Amniotic epithelial cell (primary cell): ENCODE measurements at places on chromosomes 5 and 9.
A peak's percentile ranks its signal among the peaks of the same experiment; 100 is the strongest.

GRCh38 chr5:22590677-22591268, 262.4 kb downstream of the CDH12 start:
- no peak for DNase-seq

DNA sequence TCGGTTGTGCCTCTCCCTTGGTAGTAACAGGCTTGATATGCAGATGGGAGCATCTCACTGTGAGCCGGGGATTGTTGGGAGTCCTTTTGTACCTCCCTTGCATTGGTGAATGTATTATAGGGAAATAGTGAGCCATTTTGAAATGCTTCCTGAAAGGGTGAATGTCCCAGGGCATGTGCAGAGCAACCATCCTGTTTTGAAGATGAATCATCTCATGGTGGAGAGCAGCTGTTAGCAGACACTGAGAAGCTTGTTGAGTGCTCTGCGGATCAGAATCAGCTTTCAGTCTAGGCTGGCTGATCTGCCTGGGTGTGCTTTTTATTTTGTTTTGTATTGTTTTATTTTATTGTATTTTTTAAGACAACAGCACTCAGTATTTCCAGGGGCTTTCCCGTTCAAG, 29.7 kb downstream of the SLC36A1 start:
- peak; percentile 8 for DNase-seq

DNA sequence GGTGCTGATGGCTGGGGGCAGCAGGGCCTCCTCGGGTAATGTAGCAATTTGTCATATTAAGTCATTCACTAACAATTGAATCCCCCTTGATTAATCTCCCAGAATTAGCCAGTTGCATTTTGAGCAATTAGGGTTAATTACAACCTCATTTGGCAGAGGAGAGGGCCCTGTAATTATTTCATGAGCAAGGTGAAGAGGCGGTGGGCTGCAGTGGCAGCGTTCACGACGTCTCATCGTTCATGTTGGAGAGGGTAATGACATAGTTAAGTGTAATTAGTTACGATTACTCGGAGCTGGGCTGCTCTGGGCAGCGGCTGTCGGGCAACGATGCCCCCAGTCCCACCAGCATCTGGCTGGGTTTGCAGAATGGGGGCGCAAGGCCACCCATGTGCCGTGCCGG, 46.0 kb downstream of the NEK6 start:
- DNase-seq, result no peak

GRCh38 chr9:138096519-138096845, 218.9 kb downstream of the CACNA1B start:
- DNase-seq, result no peak

DNA sequence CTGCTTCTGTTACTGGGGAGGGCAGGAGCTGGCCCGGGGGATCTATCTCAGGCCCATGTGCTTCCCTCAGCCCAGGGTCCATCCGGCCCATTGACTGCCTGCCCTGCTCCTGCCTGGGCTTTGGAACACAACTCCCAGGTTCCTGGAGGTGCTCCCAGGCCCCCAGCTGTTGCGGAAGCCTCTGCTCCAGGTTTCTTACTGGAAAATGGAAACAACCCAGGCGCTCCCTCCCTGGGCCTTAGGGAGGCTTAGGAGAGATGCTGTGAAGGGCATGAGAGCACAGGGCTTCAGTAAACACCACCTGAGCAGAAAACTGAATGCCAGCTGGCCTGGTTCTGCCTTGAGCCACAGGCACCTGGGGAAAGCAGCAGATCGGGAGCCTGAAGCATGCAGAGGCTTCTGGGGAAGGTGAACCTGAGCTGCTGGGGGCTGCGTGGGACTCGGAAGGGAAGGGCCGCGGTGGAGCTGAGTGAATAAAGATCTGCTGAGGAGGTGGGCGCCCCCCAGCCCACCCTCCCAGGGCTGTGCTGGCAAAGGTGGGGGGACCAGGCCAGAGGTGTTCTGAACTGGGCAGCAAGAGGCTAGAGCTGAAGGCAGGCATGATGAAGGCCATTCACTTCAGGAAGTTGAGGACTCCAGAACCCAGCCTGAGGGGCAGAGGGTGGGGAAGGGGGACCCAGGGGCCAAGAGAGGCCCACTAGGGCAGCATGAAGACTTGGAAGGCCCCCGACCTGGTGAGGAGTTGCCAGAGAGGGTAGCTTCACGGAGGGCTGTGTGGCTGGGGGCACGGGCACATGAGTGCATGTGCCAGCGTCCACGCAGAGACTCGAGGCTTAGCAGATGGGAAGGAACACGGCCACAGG, 64.8 kb downstream of the SHB start:
- no peak for DNase-seq

DNA sequence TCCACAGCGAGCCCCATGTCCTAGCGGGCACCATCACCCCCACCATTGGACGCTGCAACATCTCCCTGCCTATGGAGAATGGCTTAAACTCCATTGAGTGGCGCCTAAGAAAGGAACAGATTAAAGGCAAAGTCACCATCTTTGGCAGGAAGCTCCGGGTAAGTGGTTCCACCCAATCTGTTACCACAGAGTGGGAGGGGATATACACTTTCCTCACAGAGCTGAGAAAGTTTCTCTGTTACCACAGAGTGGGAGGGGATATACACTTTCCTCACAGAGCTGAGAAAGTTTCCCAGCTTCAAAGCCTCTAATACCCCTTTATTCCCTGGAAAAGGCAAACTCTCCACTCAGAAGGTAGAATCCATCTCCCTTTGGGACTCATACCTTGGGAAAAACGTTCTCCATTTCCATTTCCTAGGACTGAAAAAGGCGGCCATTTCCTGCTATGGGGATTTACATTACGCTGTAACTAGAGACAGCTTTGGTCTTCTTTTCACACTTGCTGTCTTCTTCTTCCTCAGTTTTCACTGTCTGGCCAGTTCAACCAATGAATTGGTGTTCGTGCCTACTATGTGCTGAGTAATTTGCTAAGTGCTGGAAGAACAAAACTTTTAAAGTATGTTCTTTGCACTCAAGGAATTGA, 63.4 kb upstream of the WWC1 start:
- peak; percentile 83 for DNase-seq

GRCh38 chr5:66143473-66144073, 527 bp upstream of the SREK1 start:
- DNase-seq, result no peak

DNA sequence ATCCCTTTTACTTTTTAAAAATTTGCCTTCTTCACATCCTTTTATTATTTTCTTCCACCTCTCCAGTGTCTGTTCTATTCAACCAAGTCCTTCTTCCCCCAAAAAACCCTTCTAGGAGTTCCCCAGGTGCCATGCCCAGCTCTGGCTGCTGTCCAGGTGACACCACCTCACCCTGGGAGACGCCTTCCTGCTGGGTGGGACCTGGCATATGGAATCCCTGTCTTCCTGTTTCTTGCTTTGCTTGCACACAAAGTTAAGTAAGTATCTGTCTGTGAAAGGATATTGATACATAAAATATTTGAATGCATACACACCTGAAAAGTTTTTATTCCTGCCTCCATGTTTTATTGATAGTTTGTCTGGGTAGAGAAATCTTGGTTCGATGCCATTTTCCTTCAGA, 23.1 kb upstream of the MED10 start:
- DNase-seq, result no peak

GRCh38 chr5:16152601-16153568, 26.7 kb downstream of the MARCHF11 start:
- no peak for DNase-seq

- DNase-seq, result no peak
These were observed 66.7 kb downstream of the KCNIP1 start for GRCh38 chr5:170570476-170570875.

GRCh38 chr5:67695369-67695768, 498.8 kb upstream of the CD180 start:
- no peak for DNase-seq

GRCh38 chr5:38830521-38831051, 15.2 kb upstream of the OSMR start:
- peak; percentile 67 for DNase-seq
